Lung (tissue), 17 donors: ENCODE measurements at places on chromosomes 2 and 18. TPM values are rescaled to one million over a fixed set of nuclear protein-coding genes. Genes with fewer than 3 reads are reported as not detected.

SKA1 gene
- 1.3 TPM for total RNA-seq

CCDC178 gene
- total RNA-seq: 1.1 TPM

TMEM178A gene
- 4.0 TPM for total RNA-seq

GALNT14 gene
- 2.8 TPM for total RNA-seq

ITM2C gene
- 24.4 TPM for total RNA-seq

DYSF gene
- 31.8 TPM for total RNA-seq

CCL20 gene
- total RNA-seq: 8.0 TPM

DNA sequence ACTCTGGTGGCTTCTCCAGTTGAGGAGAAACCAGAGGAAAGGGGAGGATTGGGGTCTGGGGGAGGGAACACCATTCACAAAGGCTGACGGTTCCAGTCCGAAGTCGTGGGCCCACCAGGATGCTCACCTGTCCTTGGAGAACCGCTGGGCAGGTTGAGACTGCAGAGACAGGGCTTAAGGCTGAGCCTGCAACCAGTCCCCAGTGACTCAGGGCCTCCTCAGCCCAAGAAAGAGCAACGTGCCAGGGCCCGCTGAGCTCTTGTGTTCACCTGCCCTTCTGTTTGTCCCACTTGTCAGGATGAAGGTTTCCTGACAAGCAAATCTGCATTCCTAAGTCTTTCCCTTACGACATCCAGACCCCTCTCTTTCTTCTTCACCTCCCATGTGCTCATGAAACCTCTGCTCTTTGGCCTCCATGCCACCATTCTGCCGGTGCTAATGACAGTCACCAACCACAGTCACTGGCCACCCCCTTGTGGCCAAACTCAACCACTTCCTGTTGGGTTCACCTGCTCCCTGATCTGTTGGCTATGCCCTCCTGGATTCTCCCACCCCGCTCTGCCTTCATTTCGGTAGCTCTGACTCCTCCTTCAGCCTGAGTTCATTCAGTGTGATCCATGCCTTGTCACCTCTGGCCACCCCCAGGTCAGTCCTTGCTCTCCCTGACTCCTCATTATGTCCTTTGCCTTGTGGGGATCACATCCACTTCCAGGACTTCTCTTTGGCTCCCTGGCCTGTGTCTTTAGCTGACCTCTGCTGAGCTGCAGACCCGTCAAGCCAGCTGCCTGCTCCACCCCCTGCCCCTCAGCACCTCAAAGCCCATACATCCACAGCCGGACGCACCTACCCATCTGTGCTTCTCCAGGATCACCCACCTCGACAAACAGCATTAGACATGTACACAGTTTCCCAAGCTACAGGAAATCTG, 17.6 kb downstream of the EMX1 start:
- H3K36me3 ChIP-seq: no peaks in the 10 kb centered on the region
- no peaks in the 10 kb centered on the region for H3K27me3 ChIP-seq
- peaks cover 5% of the 10 kb centered on the region for H3K4me1 ChIP-seq
- no peak for DNase-seq
- H3K27ac ChIP-seq: no peak overlapping the region
- H3K4me3 ChIP-seq: no peak overlapping the region

- no peaks in the 10 kb centered on the region for H3K27me3 ChIP-seq
- peak overlapping the region; percentile 80 for H3K4me3 ChIP-seq
- H3K27ac ChIP-seq: peak overlapping the region; percentile 98
- DNase-seq: peak; percentile 39
These were observed 851 bp downstream of the EIF2AK3 start for GRCh38 chr2:88626171-88627054.

- DNase-seq: no peak
- peaks cover 3% of the 10 kb centered on the region for H3K4me1 ChIP-seq
- H3K4me3 ChIP-seq: peak overlapping the region; percentile 36
- no peaks in the 10 kb centered on the region for H3K27me3 ChIP-seq
- peaks cover 9% of the 10 kb centered on the region for H3K36me3 ChIP-seq
These were observed 642 bp upstream of the SRSF7 start for GRCh38 chr2:38751596-38752410.

DNA sequence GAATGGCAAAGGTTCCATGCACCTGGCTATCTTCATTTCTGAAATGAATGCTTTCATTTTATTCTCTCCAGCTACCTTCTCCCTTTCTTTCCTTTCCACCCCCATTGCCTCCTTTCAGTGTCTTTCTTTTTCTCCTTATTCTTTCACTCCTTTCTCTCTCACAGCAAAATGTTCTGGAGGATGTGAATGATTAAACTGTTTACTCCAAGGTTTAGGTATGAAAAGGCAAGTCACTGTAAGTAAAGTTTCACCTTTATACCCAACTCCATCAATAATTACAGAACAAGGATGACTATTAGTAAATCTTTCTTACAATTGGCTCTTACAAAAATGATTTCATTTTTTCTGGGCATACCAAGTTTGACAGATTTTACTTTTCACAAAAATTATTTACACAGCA, 4.3 kb downstream of the PAX8 start:
- H3K4me3 ChIP-seq: no peak overlapping the region
- H3K4me1 ChIP-seq: no peaks in the 10 kb centered on the region
- peaks cover 2% of the 10 kb centered on the region for H3K36me3 ChIP-seq

DNA sequence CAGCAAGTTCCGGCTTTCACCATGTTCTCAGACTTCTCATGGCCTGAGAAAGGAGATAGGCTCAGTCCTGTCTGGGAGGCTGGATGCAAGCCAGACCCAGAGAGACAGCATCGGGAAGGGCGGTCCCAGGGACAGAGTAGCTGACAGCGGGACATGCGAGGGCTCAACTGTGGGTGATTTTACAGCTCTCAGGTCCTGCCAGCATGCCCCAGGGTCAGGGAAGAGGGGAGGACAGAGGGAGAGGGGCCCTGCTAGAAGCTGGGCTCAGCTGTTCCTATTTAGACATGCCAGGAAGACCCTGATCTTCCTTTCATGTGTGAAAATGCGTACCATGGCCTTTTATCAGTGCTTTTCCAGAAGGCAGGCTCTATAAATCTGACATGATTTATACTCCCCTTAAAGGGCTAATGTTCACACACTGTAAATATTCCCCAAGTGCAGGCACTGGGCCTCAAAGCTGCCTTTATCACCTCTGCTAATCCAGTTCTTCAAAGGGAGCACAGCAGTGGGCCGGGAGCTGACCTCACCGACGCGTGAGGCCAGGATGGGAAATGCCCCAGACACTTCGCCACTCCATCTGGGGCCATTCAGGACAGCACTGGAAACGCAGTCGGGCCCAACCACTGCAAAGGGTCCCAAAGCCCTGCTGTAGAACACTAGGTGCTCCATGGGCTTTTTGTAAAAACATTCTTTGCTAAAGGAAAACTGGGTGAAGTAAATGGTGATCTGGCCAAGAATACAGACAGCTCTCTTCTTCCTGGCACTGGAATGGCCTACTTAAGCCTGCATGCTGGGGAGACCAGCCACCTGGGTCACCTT, 96.1 kb upstream of the LMAN1 start:
- peaks cover 19% of the 10 kb centered on the region for H3K4me1 ChIP-seq
- H3K27ac ChIP-seq: no peak overlapping the region
- DNase-seq: peak; percentile 73
- H3K36me3 ChIP-seq: no peaks in the 10 kb centered on the region

DNA sequence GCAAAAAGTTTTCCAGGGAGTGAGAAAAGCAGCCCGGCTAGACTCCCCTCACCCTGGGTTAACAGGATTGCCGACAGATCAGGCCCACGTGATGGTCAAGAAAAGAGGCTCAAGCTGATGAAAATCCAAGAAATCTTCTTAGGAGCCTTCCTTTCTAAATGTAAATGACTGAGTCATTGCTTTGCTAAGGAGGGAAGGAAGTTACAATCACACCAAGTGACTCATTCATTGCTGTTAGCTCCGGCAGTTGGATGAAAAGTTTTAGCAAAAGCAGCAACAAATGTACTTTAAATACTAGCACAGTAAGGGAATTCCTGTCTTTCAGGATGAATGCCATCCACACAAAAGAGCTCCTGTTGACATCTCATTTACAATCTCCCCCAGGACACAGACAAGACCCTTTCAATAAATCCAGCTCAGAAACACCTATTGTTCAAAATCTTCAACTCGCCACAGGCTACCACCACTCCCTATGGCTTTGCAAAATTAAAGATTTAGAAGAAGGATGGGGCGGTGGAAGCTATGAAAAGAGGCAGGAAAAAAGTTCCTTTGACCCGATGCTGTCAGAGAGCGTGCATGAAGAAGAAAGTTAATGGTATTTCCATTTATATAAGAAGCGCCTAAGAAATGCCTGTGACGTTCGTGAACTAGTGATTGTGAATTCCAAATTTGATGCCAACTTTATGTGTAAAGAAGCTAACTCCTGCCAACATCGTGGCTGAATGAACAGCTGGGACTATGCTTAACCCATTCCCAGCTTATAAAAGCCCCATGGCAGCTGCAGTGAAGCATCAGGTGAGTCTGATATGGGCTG, 153.7 kb downstream of the TGIF1 start:
- H3K36me3 ChIP-seq: no peaks in the 10 kb centered on the region
- H3K27ac ChIP-seq: peak overlapping the region; percentile 93
- peaks cover 42% of the 10 kb centered on the region for H3K4me1 ChIP-seq
- H3K4me3 ChIP-seq: no peak overlapping the region
- DNase-seq: peak; percentile 98

GRCh38 chr2:219912491-219912921, 285.1 kb downstream of the SLC4A3 start:
- no peaks in the 10 kb centered on the region for H3K4me1 ChIP-seq
- peak; percentile 71 for DNase-seq
- H3K27ac ChIP-seq: no peak overlapping the region

GRCh38 chr2:202039278-202040078, 5.8 kb downstream of the FZD7 start:
- no peaks in the 10 kb centered on the region for H3K4me1 ChIP-seq
- H3K4me3 ChIP-seq: no peak overlapping the region
- DNase-seq: no peak
- H3K36me3 ChIP-seq: peaks cover 17% of the 10 kb centered on the region
- peak overlapping the region; percentile 23 for H3K27ac ChIP-seq

GRCh38 chr2:119025762-119026351, 83.9 kb downstream of the MARCO start:
- H3K27me3 ChIP-seq: no peaks in the 10 kb centered on the region
- no peak overlapping the region for H3K4me3 ChIP-seq
- no peak overlapping the region for H3K27ac ChIP-seq
- no peaks in the 10 kb centered on the region for H3K36me3 ChIP-seq
- no peak for DNase-seq

GRCh38 chr18:76708722-76709353, 113.5 kb upstream of the ZNF236 start:
- no peak overlapping the region for H3K27ac ChIP-seq
- H3K36me3 ChIP-seq: no peaks in the 10 kb centered on the region
- H3K4me1 ChIP-seq: no peaks in the 10 kb centered on the region
- no peak for DNase-seq
- H3K27me3 ChIP-seq: no peaks in the 10 kb centered on the region
- no peak overlapping the region for H3K4me3 ChIP-seq

DNA sequence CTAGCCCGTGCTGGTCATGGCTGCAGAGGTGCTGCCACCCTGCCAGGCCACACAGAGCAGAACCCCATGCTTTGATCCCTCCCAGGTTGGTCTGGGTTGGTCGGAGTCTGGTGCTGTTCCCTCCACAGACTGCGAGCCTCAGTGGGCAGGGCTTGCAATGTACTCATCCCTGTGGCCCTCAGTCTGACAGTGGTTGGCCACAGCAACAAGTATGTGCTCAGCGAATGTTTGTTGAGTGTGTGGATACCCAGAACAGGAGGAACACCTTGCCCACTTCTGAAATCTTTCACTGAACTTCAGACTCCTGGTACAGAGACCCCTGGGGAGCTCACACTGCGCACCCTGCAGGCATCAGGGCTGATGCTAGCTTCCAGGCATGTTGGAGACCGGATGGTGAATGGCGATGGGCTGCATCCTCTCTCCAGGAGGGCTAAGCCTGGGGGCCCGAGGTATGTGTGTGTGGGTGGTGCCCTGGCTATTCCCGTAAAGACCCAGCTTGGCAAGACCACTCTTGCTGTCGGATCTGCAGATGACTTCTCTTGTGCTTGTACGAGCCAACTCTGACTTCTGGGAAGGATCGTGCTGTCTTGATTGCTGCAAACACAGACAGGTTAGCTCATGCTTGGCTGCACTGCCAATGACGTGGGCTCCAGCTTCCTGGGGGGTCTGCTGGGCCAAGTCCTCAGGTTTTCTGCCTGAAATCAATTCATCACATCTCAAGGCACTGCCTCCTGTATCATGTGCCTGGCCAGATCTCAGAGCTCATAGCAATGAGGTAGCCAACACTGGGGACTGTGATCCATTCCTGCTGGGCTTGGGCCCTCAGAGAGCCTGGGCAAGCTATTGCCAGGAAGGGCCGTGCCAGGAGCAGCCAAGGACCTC, 43.7 kb downstream of the RHOB start:
- no peaks in the 10 kb centered on the region for H3K4me1 ChIP-seq
- DNase-seq: no peak
- H3K4me3 ChIP-seq: no peak overlapping the region
- no peaks in the 10 kb centered on the region for H3K36me3 ChIP-seq
- H3K27ac ChIP-seq: no peak overlapping the region
- no peaks in the 10 kb centered on the region for H3K27me3 ChIP-seq

GRCh38 chr2:225002039-225002655, 40.1 kb downstream of the DOCK10 start:
- DNase-seq: peak; percentile 86
- H3K4me1 ChIP-seq: peaks cover 32% of the 10 kb centered on the region
- no peak overlapping the region for H3K4me3 ChIP-seq
- H3K36me3 ChIP-seq: no peaks in the 10 kb centered on the region
- H3K27me3 ChIP-seq: no peaks in the 10 kb centered on the region
- no peak overlapping the region for H3K27ac ChIP-seq

- H3K27ac ChIP-seq: no peak overlapping the region
- H3K27me3 ChIP-seq: no peaks in the 10 kb centered on the region
- no peak overlapping the region for H3K4me3 ChIP-seq
- no peaks in the 10 kb centered on the region for H3K36me3 ChIP-seq
These were observed 72.1 kb downstream of the CCDC150 start for GRCh38 chr2:196711625-196712024.

GRCh38 chr2:201490291-201490690, 38.8 kb downstream of the STRADB start:
- no peaks in the 10 kb centered on the region for H3K4me1 ChIP-seq
- H3K27me3 ChIP-seq: no peaks in the 10 kb centered on the region
- no peak overlapping the region for H3K4me3 ChIP-seq
- no peaks in the 10 kb centered on the region for H3K36me3 ChIP-seq

GRCh38 chr2:23703583-23704385, 223.1 kb downstream of the ATAD2B start:
- peaks cover 2% of the 10 kb centered on the region for H3K4me1 ChIP-seq
- DNase-seq: no peak
- no peak overlapping the region for H3K4me3 ChIP-seq
- no peaks in the 10 kb centered on the region for H3K27me3 ChIP-seq
